Choroid plexus epithelial cell (primary cell): ENCODE measurements at places on chromosomes 7 and 10.

DNA sequence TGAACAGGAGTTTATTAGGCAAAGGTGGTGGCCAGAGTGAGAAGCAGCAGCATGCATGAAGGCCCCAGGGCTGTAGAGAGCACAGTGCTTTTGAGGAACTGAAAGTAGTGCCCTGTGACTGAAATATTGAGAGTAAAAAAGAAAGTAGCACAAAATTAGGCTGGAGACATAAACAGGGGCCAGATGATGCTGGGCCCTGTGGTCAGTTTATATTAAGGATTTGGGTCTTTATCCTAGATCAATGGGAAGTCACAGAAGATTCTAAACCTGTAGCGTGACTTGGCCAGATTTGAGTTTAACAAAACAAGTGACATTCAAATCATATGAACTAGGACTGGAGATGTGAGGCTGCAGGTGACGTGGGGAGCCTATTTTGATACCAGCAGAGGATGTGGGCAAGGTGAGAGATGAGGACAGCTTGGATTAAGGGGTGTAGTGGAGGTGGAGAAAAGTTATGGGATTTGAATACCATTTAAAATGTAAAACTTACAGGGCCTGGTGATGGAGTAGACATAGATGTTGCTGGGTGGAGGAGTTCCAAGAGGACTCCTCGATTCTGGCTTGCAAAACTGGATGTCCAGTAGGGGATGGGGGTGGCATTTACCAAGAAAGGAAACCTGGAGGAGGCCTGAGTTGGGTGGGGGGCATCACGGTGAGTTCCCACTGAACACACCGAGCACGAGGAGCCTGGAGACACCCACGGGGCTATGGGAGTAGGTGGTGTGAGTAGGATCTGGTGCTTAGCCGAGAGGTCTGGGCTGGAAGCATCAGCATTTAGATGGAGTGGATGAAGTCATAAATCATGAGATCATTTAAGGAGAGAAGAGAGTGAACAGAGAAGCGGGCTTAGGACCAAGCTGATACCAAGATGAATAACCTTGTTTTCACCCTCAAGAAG is 52.8 kb downstream of the HHEX start:
- no peak for DNase-seq

GRCh38 chr7:41709621-41710020 is 6.7 kb upstream of the INHBA start:
- DNase-seq: peak; percentile 73

DNA sequence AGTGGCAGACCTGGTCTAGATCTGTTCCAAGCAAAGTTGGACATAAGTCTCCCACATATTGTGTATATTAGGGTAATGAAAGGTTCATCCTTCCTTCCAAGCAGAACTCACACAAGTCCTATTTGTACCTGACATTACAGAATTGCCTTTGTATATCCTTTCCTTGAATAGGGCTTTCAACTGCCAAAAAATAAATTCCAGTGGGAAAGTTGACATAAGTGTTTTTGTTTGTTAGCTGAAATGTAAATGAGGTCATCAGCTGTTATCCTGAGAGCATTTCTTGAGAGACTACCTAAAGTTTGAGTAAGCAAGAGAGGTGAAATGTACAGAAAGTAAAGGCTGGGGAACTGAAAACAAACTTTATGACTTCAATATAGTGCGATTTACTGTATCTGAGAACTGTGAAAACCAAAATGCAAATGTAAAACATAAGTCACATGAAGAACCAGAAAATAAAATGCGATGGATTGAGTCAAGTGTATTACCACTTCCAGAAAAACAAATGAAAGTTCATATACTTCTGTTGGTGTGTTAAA is 527.3 kb upstream of the SEMA3D start:
- DNase-seq: no peak

DNA sequence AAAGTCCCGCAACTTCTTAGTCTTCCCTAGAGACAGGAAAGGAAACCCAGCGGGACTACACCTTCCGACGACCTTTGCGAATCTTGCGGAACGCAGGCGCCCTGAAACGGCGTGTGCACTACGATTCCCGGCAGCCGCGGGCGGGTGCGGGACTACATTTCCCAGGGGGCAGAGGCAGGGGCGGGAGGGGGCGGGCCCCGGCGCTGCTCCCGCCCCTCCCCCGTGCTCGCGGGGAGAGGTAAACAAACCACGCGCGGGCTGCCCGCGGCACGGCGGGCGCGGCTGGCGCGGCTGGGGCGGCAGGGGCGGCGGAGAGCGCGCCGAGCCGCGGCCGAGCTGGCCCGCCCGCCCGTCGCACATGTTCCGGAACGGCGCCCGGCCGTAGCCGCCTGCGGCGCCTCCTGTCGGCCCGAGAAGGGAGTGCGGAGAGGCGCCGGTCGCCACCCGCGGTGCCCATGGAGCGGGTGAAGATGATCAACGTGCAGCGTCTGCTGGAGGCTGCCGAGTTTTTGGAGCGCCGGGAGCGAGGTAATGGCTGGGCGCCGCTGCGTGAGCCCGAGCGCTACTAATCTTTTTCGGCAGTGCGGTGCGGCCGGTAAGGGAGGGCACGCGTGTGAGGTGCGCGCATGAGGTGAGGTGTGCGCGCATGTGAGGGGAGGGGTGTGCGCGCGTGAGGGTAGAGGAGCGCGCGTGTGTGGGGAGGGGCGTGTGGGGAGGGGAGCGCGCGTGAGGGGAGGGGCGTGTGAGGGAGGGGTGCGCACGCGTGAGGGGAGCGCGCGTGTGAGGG is 18.5 kb downstream of the MXI1 start:
- peak; percentile 96 for DNase-seq

GRCh38 chr7:23680414-23681405 is 711 bp downstream of the FAM221A start:
- peak; percentile 75 for DNase-seq

DNA sequence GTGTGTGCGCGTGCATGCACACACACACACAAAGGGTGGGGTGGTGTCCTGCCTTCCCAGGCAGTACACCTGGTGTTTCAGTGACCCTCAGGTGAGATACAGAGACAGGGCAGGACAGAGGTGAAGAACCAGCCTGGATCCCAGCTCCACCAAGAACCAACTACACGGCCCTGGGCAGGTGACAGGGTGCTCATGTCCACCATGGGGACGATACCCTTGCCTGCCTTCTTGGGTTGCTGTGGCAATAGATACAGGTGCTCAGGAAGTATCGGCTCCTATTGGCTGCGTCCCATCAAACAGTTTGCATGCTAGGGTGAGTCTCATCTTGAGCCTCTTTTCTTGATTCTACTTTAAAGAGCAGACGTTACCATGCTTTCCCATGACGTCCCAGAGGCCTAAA is 33.7 kb upstream of the CXCL12 start:
- no peak for DNase-seq

DNA sequence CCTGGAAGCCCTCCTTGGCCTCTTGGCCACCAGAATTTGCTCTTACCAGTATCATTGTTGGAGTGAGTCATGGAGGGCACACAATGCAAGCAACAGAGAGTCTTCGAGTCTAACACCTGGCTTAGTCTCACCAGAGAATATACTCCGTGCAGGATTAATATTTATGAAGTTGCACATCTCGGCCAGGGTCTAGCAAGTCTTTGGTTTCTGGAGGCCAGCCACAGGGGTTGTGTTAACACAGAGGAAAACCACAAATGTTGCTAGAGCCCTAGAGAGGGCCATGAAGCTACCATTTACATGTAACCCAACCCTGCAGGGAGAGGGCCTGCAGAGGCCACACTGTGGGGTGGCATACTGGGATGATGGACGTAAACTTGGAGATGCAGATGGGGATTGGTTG is 71.8 kb downstream of the MTPN start:
- peak; percentile 17 for DNase-seq

DNA sequence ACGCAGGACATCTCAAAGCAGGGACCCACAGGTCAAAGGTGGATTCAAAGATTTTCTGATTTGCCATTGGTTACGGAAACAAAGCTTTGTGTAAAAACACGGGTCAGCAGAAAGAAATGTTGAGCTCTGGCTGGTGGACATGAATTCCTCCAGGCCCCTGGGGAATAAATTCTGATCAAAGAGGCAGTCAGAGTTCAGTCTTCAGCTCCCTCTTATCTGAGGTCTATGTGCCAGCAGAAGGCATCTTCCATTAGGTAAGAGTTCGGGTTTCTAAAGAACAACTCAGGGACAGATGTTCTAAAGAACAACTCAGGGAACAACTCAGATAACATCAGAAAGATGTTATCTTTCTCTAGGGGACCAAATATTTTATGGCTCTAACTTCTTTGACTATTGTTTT is 64.9 kb upstream of the PALS2 start:
- no peak for DNase-seq

DNA sequence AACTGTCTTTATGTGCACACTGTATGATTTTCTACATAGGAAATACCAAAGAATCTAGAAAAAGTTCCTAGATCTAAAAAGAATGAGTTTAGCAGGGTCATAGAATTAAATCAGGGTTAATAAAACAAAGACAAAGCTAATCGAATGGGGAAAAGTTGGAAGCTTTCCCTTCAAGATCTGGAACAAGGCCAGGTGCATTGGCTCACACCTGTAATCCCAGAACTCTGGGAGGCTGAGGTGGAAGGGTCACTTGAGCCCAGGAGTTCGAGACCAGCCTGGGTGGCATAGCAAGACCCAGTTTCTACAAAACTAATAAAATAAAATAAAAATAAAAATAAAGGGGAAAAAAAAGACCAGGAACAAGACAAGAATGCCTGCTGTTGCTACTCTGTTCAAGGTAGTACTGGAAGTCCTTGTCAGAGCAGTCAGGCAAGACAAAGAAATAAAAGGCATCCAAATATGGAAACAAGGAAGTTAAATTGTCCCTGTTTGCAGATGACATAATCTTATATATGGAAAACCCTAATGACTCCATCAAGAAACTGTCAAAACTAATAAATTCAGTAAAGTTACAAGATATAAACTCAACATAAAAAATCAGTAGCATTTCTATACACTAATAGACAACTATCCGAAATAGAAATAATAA is 76.1 kb upstream of the RHEB start:
- no peak for DNase-seq

DNA sequence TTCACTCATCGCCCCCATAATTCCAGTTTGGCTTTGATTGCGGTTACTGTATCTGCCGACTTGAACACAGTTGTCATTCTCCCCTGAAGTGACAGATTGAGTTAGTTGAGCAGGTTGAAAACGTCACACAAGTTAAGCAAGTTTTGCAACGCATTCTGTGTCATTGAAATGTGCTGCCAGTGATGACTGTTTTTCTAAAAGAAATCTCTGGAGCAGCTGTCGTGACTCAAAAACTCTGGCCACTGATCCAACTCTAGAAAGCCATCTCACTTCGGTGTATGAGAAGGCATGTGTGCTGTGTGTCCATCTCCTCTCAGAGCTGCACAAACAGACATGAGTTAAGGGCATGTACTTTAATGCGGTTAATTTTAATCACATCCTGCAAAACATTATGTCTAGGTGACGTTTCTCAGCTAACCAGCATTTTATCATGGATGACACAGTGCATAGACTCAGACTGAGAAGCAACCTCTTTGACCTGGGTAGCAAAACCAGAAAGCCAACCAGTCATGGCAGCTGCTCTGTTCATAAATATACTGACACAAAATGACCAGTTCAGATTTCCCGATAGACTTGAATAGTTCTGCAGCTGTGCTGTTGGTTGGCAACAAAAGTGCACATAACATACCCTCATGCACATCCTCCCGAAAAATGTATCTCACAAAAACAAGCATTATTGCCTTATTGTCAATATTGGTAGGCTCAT is 69.3 kb downstream of the CSTF2T start:
- no peak for DNase-seq

GRCh38 chr7:149692557-149692982 is 80.8 kb downstream of the ZNF467 start:
- no peak for DNase-seq

- peak; percentile 74 for DNase-seq
Observed at GRCh38 chr10:20858292-20859124, 38.6 kb downstream of the NEBL start.

- DNase-seq: no peak
Observed at GRCh38 chr7:117895276-117895675, 22.0 kb upstream of the CTTNBP2 start.

GRCh38 chr7:19305698-19306097 is 160.5 kb upstream of the FERD3L start:
- DNase-seq: no peak

DNA sequence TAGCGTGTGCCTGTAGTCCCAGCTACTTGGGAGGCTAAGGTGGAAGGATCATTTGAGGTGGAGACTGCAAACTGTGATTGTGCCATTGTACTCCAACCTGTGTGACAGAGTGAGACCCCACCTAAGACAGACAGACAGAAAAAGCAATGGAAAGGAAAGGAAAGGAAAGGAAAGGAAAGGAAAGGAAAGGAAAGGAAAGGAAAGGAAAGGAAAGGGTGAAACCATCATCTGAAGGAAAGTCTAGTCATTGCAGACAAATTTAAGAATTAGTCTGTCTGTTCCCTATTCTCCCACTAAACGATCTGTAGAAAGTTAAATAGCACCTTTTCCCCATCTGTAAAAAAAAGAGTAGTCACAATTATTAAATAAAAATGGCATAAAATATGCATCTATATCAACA is 91.1 kb upstream of the SKAP2 start:
- DNase-seq: no peak

GRCh38 chr10:128072941-128073645 is 53.1 kb downstream of the MKI67 start:
- DNase-seq: no peak

- no peak for DNase-seq
Observed at GRCh38 chr7:86313842-86314241, 329.9 kb upstream of the GRM3 start.

GRCh38 chr10:113126229-113127201 is 176.5 kb downstream of the TCF7L2 start:
- peak; percentile 81 for DNase-seq

GRCh38 chr10:2913474-2913873 is 153.9 kb upstream of the PFKP start:
- DNase-seq: no peak

- no peak for DNase-seq
Observed at GRCh38 chr10:4108693-4109092, 323.7 kb upstream of the KLF6 start.

- DNase-seq: no peak
Observed at GRCh38 chr7:87151729-87152111, 533 bp upstream of the DMTF1 start.

GRCh38 chr10:6070660-6071059 is 8.5 kb upstream of the IL2RA start:
- no peak for DNase-seq
